BE2C (cell line): ENCODE measurements at places on chromosomes 2 and 18.

DNA sequence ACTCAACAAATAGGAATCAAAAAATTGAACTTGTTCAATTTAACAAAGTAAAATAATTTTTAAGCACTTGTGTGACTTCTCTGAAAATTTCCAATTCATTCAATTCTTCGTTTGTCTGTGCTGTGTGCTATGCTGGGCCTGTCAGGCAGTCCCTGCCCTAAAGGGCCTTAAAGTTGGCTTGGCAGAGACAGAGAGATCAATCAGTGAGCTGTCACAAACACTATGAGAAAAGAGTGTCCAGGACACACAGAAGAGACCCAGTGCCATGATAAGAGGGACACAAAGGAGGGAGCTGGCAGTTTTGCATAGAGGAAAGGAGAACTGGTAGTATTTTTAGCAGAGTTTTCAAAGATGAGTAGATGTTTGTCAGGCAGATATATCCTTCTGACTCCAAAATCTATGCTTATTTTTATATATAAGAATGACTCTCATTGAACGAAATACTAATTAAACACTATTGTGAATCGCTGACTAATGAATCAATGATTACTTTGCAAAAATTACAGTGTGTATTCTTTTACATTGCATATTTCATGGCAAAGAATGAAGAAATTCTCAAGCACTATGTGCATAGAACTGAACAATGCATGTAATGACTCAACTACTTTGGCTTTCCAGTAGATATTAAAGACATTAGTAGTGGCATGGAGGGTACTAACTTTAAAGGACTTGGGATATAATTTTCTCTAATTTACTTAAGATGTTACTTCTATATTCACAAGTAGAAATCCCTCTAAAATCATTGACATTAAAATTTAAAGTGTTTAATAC lies 193.3 kb upstream of the BOD1L2 start:
- peak; percentile 5 for DNase-seq

DNA sequence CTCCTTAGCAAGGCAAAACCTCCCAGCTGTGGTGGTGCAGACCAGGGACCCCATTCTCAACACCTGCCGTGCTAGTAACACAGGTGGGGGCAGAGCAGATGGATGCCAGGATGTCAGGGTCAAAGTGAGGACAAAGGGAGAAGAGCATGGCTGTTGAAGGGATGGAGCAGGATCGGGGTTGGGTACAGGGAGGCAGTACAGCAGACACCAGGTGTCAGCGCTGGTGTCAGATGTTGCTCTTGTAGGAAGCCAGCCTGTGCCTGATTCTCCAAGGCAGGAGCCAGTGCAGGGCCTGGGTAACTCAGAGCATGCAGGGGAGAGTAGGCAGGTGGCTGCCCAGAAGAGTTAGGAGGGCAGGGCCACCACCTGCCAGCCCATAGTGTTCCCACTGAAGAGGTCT lies 222.1 kb upstream of the SPRED2 start:
- DNase-seq = no peak

GRCh38 chr2:205270689-205271088 lies 411.6 kb upstream of the NRP2 start:
- no peak for DNase-seq

DNA sequence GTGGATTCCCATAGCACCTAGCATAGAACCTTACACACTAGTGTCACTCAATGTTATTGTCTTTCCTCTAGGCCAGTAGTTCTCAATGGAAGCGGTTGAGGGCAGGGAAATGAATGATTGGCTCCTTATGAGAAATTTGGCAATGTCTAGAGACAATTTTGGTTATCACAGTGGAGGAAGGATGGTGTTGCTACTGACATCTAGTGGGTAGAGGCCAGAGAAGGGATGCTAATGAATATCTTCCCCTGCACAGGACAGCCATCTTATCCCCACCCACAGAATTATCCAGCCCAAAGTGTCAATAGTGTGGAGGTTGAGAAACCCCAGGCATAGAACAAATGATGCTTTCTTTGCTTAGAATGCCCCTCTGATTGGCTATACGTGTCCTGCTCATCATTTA lies 15.8 kb downstream of the C18orf63 start:
- no peak for DNase-seq

DNA sequence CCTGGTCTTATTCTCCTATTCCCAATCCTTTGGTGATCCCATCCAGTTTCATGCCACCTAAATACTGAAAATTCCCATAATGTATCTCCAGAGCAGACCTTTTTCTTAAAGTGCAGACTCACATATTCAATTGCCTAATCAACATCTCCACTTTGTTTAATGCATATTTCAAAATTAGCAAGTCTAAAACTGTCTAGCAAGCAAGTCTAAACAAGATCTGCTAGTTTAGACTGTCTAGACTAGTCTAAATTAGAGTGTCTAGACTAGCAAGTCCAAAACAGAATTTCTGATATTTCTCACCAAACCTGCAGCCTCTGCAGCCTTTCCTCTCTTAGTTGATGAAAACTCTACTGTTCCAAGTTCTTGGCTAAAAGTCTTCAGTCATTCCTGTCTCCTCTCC lies 44.6 kb downstream of the THUMPD2 start:
- no peak for DNase-seq

DNA sequence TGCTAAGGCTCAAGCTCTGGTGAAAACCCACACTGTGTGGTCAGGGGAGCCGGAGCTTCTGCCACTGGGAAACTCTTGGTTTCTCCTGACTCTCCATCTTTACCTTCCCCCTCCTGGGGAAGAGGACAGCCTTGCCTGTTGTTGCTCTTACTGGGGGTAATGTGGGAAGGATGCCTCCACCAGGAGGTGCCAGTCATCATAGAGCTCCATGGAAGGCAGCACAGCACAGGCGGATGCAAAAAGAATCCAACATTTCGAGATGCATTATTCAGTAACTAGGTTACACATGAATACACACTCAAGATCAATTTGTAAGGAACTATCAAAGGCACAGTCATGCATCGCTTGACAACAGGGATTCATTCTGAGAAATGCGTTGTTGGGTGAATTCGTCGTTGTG lies 322.6 kb downstream of the AFF3 start:
- no peak for DNase-seq

DNA sequence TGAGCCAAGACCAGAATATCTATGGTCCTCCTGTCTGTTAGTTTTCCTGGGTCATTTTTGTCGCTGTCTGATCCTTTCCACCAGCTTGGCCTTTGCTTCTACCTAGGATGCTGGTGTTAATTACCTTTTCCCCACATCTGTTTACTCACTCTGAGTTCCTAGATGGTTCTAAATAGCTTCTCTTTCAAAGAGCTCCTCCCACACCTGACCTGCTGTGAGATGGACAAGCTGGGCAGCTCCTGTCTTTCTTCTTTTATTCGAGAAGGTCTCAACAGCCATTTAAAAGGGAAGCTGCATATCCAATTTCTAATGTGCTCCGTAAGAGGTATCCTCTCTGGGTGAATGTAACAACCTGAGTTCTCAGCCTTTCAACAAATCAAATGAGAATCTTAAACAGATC lies 156.2 kb downstream of the HRH4 start:
- DNase-seq = no peak

DNA sequence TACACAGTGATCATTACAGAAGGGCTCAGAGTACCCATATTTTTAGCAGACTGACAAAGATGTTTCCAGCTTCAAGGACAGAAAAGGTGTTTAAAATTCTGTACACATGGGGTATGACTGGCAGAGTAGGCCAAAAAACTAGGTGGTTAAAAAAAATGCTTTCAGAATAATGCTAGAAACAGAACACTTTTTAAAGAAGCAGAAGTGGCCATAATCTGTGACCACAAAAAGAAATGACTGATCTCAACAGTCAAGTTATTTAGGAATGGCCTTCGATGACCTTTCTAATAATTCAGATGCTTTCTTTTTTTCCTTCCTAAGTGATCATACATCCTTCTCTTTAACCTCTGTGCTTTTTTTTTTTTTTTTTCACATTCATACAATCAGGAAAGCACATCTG lies 4.1 kb upstream of the AQP4 start:
- no peak for DNase-seq

DNA sequence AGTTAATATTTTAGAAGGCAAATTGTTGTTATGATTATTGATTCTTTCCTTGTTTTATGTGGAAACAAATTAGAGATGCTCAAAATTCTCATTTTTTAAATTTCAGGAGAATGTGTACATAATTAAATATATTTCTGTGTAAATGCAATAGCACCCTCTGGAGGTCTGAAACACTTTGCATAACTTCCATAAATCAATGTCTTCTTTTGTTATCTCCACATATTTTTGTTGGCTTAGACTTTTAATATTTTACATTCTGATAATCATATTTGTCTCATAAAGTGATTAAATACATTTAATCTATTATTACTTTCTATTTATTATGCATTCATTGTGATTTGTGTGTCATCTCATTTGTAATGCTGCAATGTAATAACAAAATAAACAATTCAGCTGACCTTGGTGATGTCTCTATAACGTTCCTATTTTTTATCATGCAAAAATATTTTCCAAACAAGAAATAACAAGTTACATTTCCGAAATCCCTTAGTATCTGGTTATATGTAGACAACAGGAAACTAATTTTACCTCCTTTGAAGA lies 201.8 kb upstream of the GALNT5 start:
- no peak for DNase-seq

- no peak for DNase-seq
Measured at GRCh38 chr18:9902832-9903231, 11.0 kb upstream of the VAPA start.

GRCh38 chr2:15554525-15555218 lies 6.5 kb downstream of the NBAS start:
- DNase-seq = no peak

DNA sequence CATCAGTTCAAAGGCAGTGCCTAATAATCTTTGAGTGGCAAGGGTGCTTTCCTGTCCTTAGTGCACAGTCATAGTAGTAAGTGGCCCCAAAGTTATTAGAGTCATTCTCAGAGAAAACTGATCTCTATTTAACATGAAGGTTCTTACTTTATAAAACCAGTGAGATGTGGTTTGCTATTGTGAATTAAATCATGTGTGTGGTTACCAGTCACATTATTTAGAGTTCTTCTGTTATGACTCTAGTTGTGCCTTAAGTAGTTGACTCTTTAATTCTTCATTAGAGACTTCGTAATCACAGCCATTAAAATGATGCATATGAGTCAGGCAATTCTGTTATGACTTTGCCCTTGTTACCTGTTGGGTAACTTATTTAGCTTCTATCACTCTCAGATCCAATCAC lies 1392.9 kb upstream of the ACVR2A start:
- DNase-seq = no peak

GRCh38 chr2:74225698-74226459 lies 27.5 kb downstream of the MTHFD2 start:
- DNase-seq = no peak

DNA sequence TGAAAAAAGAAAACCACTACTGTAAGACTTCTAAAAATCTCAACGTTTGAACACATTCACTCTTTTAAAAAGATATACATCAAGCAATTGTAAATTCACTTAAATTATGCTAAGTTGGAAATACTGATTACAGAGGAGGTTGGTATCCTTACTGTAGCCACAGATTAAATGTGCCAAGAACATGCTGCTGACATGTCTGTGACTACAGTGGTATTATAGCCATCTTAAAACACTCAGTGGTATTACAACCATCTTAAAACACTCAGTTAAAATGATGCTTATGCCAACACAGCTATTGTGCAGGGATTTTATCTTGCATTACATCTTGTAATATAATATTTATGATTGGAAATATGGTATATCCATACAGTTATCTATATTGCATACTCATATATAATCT lies 50.0 kb downstream of the TMEM131 start:
- DNase-seq = no peak

GRCh38 chr18:35689728-35690127 lies 108.2 kb downstream of the GALNT1 start:
- DNase-seq = no peak

- no peak for DNase-seq
Measured at GRCh38 chr18:9726175-9726574, 18.1 kb downstream of the RAB31 start.

DNA sequence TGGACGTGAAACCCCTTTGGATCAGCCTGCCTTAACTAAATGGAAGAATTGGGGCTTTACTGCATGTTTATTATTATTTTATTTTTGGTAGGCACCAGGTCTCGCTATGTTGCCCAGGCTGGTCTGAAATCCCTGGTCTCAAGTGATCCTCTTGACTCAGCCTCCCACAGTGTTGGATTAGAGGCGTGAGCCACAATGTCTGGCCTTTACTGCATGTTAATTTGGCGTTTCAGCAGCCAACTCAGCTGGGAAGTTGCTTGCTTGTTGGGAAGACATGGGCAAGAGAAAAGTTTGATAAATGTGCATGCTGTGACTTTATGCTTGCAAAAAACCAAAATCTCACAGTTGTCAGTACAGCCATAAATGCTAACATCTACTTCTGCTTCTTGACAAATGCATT lies 105.1 kb downstream of the FMNL2 start:
- DNase-seq = no peak

DNA sequence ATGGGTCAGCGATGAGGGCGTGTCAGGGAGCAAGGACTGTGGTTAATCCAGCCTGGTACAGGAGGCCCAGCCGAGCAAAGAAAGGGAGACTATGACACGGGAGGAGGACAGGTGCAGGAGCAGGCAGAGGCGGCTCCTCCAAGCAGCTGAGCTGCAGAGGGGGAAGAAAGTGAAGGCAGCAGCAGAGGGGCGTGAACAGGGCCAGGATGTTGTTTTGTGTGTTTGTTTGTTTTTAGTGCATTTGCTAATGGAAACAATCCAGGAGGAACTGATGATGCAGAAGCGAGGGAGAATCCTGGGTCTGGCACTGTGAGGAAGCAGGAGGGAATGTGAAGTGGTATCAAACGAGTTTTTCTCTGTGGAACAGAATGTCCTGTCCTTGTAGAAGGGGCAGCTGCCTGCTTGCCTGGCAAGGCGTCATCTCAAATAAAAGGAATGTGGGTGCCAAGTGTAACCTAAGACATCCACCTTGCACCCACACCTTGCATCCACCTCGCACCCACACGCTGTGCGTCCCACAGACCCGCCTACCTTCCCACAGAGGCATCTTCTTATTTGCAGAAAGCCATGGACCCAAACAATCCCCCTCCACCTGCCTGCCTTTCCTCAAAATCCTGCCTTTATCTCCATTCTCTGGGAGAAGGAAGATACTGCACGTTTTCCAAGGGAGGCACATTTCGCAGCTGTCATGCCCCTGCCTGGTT lies 134.8 kb downstream of the SH3BP4 start:
- DNase-seq = no peak

DNA sequence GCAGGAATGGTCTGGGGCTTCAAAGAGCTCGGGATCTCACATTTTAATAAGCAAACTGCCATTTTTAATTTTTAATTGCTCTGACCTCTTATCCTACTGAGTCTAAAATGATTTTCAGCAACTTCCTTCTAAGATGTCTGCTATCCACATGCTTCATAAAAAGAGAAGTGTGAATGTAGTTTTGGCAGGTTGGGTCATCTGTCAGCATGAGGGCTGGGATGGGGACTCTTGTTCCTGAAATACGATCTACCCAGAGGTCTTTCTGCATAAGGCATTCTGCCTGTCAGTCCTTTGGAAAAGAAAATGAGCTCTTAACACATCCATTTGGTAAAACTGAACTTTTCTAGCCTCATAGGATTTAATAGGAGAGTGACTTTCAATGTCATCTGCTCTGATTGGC lies 252.8 kb upstream of the APCDD1 start:
- DNase-seq = no peak

GRCh38 chr2:105261061-105261460 lies 19.5 kb downstream of the GPR45 start:
- no peak for DNase-seq
